Activated gamma-delta T cell treated with Interleukin-2 at 50 U/mL for 16 hours (primary cell): ENCODE measurements at places on chromosomes 13 and 19.
A peak's percentile ranks its signal among the peaks of the same experiment; 100 is the strongest.

DNA sequence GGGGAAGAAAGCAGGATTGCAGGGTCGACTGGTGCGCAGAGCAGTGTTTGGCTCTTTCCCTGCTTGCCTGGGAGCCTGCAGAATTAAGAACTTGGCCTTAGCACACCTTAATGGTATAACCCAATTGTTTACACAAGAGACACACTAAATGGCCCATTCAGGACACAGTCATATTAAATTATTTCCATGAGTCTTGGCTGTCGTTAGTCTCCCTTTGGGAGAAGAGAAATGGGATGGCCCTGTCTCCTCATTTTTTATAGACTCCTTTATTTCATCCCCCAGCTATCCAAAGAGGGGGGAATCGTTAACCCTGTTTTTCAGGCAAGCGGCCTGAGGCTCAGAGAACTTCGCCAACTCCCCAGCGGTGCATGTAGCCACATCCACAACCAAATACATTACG, 282.5 kb downstream of the SUCLA2 start:
- no peak for DNase-seq

DNA sequence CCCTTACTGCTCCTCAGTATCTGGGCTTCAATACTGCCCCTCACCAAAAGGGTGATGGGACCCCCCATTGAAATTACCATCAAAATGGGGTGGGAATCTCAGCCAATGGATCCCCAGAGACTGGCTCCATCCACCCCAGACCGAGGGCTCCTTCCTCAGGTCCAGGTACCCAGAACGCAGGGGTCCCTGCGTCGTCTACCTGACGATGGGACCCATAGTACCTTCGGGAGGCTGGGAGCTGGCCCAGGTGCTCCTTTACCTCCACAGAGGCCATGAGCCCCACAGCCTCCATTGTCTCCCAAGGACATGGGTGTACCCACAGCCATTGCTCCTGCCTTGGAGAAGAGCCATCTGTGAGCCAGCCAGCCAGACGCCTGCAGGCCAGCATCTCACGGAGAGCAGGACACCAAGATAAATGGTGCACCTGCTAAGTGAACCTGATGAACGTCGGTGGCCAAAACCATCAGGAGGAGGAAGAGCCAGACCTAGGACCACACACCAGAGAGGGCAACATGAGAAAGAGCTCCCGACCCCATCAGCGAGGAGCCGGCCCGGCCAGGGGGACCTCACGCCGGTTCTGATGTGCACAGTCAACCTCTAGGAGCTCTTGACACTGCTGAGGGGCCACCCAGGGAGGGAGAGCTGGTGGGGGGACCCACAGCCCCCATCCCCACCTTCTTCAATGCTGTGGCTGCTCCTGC, 156.8 kb upstream of the SOX1 start:
- DNase-seq, result no peak

- DNase-seq, result peak; percentile 40
Measured at GRCh38 chr19:4597975-4598671, 38.6 kb upstream of the SEMA6B start.

- DNase-seq, result no peak
Measured at GRCh38 chr19:39194832-39195542, 1.8 kb upstream of the NCCRP1 start.
